NCI-H1436 (cell line): ENCODE measurements at places on chromosomes 16 and 17.

DNA sequence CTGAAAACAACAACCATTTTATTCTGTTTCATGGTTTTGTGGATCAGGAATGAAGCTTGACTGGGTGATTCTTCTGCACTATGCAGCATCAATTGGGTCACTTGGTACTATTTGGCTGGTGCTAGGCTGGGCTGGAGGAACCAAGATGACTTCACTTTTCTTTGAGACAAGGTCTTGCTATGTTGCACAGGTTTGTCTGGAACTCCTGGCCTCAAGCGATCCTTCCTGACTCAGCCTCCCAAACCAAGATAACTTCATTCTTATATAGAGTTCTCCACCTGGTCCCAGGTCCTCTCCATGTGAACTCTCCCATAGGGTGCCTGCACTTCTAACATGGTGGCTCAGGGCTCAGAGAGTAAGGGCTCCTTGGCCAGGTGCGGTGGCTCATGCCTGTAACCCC lies 1.9 kb upstream of the PIPOX start:
- DNase-seq = no peak

GRCh38 chr17:80133626-80133970 lies 13.3 kb downstream of the EIF4A3 start:
- no peak for DNase-seq

DNA sequence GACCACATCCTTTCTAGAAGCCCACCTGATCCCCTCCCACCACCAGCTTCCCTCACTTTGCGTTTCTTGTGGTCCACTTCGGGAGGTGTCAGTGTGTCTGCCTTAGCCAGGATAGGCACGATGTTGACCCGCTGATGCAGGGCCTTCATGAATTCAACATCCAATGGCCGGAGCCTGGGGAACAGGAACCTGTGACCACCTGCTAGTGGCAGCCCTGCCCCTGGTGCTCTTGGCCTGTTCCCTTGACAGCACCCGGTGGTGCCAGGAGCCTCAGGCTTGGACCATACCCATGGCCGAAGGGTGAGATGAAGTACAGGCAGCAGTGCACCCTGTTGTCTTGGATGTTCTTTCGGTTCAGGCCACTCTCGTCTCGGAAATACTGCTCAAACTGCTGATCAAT lies 7.2 kb upstream of the MTMR4 start:
- no peak for DNase-seq

- DNase-seq = no peak
Observed at GRCh38 chr17:15185625-15185991, 79.5 kb downstream of the PMP22 start.

DNA sequence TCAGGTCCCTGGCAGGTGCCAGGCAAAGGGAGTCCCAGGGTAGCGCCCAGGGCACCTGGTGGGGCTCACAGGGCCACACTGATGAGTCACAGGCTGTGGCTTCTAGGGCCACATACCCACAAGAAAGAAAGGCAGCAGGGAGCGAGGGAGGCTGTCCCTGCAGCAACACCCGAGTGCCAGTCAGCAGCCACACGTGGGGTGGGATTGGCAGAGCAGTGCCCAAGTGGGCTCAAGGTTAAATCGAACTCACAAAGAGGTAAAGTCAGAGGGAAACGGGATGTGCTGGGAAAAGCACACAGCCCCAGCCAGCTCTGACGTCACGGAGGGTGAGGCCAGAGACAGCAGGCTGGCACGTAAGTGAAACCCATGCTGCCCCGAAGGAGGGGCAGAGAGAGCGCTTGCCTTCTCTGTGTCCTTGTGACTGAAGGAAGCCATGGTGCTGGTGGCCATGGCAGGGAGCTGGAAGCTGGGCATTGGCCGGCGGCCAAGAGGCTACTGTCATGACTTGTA lies 33.8 kb downstream of the FA2H start:
- no peak for DNase-seq

- no peak for DNase-seq
Observed at GRCh38 chr16:50275098-50275415, 8.7 kb downstream of the ADCY7 start.

GRCh38 chr17:39170109-39170508 lies 4.1 kb upstream of the ARL5C start:
- DNase-seq = no peak

- DNase-seq = no peak
Observed at GRCh38 chr16:27236635-27237218, 31.8 kb downstream of the NSMCE1 start.

DNA sequence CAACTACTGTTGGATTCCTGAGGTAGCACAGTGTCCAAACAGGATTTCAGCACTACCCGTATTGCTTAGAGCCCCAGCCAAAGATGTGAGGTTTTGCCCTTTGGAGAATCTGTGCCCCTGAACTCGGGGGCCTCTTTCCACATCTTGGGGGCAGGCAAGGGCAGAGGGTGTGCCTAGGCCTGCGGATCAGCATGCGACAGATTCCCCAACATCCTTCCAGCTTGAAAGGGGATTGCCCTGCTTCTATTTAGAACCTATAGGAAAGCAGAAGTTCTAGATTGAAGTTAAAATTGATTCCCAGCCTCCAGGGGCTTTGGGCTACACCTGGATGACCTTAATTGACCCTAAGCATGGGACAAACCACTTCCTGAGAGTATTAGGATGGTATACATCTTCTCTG lies 19.6 kb downstream of the NOD2 start:
- no peak for DNase-seq

GRCh38 chr16:72646615-72647014 lies 401.3 kb downstream of the ZFHX3 start:
- no peak for DNase-seq

- DNase-seq = no peak
Observed at GRCh38 chr17:16516594-16517051, 24.6 kb upstream of the LRRC75A start.

DNA sequence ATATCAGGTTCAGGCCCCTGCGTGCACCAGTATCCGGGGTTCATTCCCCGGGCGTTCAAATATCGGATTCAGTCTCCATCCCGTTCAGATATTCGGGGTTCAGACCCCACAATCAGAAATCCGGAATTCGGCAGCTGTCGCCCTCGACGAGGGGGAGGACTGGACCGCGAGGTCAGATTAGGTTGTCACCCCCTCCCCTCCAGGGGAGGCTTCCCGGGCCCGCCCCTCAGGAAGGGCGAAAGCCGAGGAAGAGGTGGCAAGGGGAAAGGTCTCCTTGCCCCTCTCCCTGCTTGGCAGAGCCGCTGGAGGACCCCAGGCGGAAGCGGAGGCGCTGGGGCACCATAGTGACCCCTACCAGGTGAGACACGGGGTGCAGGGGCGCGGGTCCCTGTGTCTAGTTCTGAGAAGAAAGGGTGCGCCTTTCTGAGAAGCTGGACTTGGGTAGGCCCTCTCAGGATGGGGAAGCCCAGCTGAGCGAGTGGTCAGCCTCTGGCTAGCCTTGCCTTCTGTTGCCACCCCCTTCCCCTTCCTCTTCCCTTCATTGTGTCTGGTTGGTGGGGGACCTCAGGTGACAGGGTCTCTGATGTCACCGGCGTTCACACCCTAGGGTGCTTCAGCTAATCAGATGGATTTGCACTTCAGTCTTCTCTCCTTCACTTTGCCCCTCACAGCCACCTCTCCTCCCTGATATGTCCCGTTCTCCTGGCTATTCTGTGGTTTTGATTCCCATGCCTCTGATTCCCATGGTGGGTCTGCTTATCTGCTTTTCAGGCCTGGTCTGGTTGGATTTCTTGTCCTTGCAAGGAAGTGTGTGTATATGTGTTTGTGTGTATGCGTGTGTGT lies 844 bp downstream of the TAOK2 start:
- DNase-seq = no peak

DNA sequence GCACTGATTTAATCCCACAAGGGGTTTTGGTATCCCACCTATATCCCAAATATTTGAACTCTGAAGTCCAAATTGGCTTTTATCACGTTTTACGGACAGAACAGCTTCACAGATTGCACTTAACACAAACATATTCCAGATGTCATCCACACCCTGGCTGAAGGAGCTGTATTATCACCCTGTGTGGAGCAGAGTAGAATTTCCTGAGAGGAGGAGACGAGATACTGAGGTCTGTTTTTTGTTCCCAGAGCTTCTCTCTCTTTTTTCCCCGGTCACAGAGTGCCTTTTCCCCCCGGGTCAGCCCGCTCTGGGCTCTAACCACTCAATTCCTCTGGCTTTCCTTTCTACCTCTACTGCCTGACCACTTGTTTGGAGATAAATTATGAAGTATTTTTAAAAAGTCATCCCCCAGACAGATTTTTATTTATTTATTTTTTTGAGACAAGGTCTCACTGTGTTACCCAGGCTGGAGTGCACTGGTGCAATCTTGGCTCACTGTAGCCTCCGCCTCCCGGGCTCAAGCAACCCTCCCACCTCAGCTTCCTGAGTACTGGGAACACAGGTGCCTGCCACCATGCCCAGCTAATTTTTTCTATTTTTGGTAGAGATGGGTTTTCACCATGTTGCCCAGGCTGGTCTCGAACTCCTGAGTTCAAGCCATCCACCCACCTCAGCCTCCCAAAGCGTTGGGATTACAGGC lies 30.7 kb downstream of the DNAH2 start:
- DNase-seq = no peak

DNA sequence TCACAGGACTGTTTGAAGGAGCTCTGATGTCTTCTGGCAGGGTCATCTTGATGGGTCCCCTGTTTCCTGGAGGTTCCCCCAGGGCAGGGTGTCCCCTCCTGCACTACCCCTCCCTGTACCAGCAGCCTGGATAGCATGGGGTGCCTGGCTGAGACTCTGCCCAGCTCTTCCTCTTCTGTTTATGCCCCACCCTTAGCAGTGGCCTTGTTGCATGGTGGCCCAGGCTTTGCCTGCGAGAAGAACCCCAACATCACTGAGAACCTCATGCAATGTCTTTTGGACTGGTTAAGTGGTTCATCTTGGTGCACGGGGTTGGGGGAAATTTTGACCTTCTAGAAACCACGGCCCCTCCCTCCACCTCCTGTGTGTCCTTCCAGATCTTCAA lies 121.8 kb downstream of the IRX3 start:
- DNase-seq = no peak

GRCh38 chr16:24152826-24153225 lies 103.3 kb upstream of the CACNG3 start:
- no peak for DNase-seq

- DNase-seq = peak; percentile 62
Observed at GRCh38 chr17:38628441-38628840, 22.7 kb upstream of the SRCIN1 start.

DNA sequence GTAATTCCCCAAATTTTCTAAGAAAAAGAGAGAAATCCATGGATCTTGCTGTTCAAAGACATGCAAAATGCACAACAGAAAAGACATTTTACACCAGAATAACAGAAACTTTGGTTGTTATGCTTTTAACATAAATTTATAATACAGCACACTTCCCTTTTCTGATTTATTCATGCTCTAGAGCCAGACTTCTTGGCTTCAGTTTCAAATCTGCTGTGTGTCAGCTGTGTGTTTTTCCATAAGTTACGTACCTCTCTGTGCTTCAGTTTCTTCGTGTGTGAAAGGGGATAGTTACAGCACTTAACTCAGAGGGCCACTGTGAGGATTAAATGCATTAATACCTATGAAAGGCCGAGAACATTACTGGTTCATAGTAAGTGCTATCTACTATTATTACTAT lies 6.8 kb upstream of the CCL3L1 start:
- no peak for DNase-seq

GRCh38 chr17:75922173-75922961 lies 17.7 kb upstream of the MRPL38 start:
- no peak for DNase-seq

GRCh38 chr16:54438469-54438868 lies 151.9 kb upstream of the IRX3 start:
- no peak for DNase-seq

- no peak for DNase-seq
Observed at GRCh38 chr17:82817947-82818346, 21.9 kb downstream of the ZNF750 start.

DNA sequence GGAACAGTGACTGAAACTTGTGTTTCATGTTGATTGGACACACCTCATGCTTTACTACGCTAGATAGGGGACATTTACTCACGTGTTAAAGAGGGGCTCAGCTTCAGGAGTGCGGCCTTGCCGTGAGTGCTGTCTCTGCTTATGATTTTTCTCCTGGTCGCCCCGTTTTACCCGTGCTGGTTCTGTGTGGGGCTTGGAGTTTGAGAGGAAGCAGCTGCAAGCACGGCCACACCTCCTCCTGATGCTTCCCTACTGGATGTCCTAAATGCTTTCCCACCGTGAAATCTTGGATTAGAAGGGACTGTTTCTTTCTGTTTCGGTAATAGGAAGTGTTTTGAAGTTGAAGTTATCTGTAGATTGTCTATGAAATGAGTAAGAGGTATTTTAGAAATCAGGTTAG lies 54.0 kb upstream of the ZNF750 start:
- no peak for DNase-seq

DNA sequence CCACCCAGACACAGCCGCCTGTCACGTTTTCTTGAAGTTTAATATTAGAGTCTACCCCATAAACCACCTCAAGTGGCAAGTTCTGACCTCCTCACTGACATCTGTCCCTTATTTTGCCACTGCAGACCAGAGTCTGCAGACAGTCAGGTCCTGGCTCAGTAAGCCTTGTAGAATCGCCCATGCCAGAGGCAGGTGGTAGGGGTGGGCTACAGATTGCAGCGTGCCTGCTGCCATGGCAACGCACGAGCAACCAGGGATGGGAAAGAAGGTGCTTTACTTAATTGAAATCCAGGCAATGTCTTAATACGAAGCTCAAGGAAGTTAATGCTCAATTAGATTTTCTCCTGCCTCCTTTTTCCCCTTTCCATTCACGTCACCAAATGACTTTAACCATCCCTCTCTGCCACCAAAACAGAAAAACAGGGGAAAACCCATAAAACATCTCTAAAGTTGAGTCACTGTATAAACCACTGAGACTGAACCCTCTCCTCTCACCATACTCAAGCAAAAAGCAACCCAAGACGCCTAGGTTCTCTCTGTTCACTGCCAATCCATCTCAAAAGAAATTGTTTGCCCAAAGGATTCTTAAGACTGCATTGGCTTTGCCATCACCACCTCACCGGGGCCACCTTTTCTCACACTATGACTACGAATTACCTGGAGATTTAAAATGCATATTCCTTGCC lies 228.8 kb downstream of the SLC39A11 start:
- DNase-seq = no peak

GRCh38 chr16:87284183-87284582 lies 33.0 kb downstream of the C16orf95 start:
- DNase-seq = no peak

- no peak for DNase-seq
Observed at GRCh38 chr16:7532534-7532933, 199.9 kb downstream of the RBFOX1 start.

- DNase-seq = no peak
Observed at GRCh38 chr16:29683543-29684090, 4.6 kb downstream of the QPRT start.

GRCh38 chr17:34366010-34366409 lies 3.0 kb upstream of the CCL1 start:
- no peak for DNase-seq
